Brain pericyte (primary cell): ENCODE measurements at places on chromosomes 1 and 21.

DNA sequence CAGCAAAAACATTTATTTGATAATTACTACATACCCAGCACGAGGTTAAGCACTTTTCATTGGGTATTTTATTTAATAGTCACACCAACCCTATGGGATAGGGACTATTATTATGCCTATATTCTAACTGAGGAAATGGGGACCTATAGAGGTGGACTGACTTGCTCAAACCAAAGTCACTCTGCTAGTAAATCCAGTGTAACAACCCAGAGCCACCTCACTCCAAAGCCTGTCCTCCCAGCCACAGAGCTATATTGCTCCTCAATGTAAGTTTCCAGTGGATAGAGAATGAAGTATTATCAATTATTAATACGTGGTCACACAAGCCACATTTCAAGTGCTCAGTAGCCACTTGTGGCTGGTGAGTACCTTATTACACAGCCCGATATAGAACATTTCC lies 97.5 kb downstream of the RGS2 start:
- DNase-seq = no peak

GRCh38 chr21:26499495-26499894 lies 73.6 kb downstream of the CYYR1 start:
- DNase-seq = no peak

DNA sequence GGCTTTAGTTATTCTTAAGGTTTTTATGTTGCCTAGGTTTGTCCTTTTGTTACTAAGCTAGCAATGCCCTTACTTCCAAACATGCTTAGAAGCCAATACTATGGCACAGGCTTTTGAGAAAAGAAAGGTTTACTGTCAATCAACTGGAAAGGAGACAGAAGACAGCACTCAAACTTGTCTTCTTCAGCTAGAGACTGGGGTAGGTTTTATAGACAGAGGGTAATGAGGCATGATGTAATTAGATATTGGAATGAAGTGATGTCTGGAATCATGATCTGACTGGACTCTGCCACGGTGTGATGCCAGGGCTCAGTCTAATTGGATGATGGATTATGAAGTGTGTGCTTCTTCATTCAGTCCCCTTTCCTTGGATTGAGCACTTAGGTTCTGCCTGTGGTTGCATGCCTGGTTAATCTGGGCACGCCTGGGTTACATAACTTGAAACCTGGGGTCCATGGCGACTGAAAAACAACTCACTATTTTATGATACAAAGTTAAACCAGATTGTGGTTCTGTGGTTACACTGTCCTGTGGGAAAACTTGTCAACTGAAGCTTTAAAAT lies 625.8 kb downstream of the BRINP3 start:
- DNase-seq = no peak

GRCh38 chr1:98084188-98084587 lies 163.4 kb upstream of the DPYD start:
- no peak for DNase-seq

DNA sequence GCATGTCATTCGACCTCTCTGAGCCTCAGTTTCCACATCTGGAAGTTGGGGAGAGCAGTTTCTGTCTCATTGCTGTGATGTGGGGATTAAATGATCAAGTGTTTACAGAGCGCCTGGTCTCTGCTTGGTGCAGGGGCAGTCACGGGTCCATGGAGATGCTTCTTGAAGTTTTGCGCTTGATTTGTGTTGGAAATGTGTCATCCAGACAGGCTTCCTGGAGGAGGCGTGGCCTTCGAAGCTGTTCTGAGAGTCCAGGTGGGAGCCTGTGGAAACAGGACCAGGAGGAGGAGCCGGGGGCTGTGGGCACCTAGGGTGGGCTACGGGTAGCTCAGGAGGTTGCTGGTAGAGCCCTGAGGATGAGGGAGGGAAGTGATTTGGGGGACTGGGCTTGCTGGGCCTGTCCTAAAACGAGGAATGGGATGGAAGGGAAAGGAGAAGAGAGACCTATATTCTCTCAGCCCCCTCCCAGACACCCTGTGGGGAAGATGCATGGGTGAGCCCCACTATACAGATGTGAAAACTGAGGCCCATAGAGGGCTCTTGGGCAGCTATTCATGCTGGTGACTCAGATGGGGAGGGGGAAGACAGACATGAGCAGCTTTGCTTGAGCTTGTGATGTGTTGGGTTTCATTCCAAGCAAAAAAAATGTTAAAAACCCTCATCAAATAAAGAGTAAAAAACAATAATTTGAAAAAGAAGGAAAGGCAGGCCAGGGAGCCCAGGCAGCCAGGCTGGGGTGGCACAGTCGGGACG lies 107.2 kb upstream of the WNT4 start:
- DNase-seq = no peak

GRCh38 chr1:89790592-89790991 lies 30.2 kb upstream of the LRRC8D start:
- no peak for DNase-seq

GRCh38 chr21:44534688-44535087 lies 5.3 kb downstream of the KRTAP10-1 start:
- DNase-seq = no peak

- no peak for DNase-seq
These were observed 3.3 kb upstream of the CD1B start for GRCh38 chr1:158334526-158335212.

GRCh38 chr1:36148821-36149236 lies 457 bp downstream of the TRAPPC3 start:
- no peak for DNase-seq

- no peak for DNase-seq
These were observed 124.4 kb upstream of the IRF2BP2 start for GRCh38 chr1:234734412-234734835.

GRCh38 chr1:41792485-41792770 lies 126.3 kb downstream of the HIVEP3 start:
- DNase-seq = no peak

DNA sequence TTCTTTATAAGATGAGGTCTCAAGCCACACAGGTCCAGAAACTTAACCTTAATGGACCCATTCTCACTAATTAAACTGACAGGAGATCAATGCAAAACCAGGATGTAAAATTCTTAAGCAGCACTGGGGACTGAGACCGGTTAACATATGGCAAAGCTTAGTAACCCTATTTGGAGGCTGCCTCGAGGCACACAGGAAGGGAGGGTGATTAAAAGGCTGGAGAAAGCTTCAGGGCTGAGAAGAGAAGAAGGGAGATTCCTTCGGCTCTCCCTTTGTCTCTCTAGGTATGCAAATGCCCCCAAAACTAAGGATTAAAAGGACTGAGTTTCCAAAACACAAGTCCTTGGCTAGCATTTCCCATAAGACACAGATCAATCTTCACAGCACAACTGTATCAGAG lies 120.8 kb upstream of the DSCAM start:
- no peak for DNase-seq

GRCh38 chr1:58773406-58773840 lies 10.4 kb downstream of the JUN start:
- DNase-seq = peak; percentile 95

- no peak for DNase-seq
These were observed 136.7 kb downstream of the MATN1 start for GRCh38 chr1:30586671-30587070.

DNA sequence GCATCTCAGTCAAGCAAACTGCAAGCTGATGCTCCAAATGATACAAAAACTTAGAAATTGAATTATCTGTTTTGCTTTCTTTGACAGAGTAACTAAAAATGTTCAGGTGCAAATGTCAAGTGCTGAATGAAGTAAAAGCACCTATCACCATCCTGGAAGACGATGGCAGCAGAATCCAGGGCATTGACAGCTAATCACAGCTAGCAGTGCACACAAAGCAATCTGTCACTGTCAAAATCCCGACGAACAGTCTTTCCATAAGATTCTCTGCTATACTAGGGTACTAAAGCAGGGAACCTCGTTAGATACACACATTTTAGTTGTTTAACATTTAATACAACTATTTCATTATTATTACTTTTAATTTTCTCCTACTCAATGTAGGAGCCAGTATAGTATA lies 233.3 kb downstream of the BRINP3 start:
- no peak for DNase-seq

- DNase-seq = no peak
These were observed 125.9 kb downstream of the DMRTB1 start for GRCh38 chr1:53585129-53585528.

GRCh38 chr1:187001198-187001889 lies 172.6 kb downstream of the PLA2G4A start:
- no peak for DNase-seq

DNA sequence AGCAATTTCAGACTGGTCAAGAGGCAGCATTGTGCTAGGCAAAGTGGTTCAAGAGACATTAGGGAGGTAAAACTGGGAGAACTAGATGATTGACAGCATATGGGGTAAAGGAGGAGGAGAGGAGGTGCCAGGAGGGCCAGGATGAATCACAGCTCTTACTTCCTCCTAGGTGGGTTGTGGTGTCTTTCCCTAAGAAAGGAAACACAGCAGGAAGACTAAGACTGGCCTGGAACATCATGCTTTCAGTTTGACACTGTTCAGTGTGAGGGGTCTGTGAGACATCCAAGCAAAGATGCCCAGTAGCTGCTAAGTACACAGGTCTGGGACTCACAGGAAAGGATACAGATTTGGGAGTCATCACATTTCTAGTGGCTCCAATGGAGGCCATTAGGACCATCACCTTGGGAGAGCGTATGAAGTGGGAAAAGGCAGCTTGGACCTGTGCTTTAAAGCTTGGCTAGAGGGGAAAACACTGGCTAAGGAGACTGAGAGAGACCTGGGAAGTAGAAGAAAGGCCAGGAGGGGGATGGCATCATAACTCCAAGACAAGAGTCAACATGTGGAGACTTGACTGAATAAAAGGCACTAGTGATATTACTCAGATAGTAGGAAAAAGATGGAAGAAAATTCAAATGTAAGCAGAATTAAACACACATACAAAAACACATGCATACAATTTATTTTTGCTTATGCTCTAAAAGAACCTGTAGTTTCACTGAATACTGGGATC lies 17.3 kb downstream of the CD58 start:
- no peak for DNase-seq

- DNase-seq = no peak
These were observed 111.5 kb upstream of the LYPLAL1 start for GRCh38 chr1:219062161-219062560.

- no peak for DNase-seq
These were observed 308.5 kb downstream of the NTNG1 start for GRCh38 chr1:107449326-107449725.

DNA sequence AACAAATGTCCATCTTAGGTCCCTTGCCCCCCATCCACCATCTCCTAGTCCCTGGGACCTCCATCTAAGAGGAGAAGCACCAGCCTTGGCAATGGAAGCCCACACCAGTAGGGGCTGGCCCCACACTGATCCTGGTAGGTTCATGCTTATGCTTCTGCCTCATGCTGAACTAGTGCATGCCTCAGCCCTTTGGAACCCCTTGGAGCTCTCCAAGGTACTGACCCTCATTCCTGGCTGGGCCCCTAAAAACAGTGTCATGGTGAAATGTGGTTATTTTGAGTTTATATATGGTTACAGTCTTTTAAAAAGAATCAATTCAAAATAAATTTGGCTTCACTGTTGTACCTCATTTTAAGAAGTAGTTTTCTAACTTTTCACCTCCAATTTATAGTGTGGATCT lies 108.3 kb downstream of the HIVEP3 start:
- no peak for DNase-seq

- DNase-seq = no peak
These were observed 92.6 kb downstream of the ATG4C start for GRCh38 chr1:62876535-62876934.

GRCh38 chr1:200082329-200082728 lies 54.8 kb downstream of the NR5A2 start:
- no peak for DNase-seq

GRCh38 chr21:43957611-43958362 lies 54.3 kb upstream of the TRAPPC10 start:
- no peak for DNase-seq

DNA sequence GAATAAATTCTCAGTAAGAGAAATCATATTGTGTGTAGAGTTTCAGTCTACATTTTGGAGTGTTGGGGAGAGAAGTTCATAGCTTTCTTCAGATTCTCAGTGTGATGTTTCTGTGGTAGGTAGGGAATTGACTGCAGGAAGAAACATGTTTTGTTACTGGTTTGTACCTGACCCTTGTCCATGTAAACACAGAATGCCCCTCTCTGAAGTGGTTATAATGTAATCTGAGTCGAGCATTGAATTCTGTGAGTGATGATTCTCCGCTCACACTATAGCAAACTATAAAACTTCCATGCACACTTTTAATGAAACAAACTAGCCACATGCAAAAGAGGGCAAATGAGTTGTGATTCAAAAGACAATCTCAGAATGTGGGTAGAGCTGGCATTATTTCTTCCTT lies 433.2 kb downstream of the USP25 start:
- no peak for DNase-seq

DNA sequence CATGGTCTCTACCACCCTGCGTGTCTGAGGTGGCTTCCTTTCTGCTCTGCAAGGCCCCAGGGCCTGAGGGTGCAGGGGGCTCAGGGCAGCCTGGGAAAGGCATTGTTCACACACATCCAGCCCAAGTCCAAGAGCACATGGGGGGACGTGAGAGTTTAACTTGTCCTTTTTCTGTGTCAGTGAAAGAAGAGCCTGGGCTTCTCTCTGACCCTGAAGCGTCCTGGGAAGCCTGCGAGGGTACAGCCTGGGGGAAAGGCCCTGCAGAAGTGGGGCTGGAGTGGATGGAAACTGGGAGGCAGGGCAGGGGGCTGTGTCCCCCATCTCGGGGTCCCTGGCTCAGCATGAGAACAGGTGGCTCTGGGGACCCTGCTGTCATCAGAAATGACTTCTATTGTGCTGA lies 181.6 kb downstream of the PRDM16 start:
- no peak for DNase-seq

GRCh38 chr1:94036730-94037129 lies 84.2 kb downstream of the ABCA4 start:
- DNase-seq = no peak

DNA sequence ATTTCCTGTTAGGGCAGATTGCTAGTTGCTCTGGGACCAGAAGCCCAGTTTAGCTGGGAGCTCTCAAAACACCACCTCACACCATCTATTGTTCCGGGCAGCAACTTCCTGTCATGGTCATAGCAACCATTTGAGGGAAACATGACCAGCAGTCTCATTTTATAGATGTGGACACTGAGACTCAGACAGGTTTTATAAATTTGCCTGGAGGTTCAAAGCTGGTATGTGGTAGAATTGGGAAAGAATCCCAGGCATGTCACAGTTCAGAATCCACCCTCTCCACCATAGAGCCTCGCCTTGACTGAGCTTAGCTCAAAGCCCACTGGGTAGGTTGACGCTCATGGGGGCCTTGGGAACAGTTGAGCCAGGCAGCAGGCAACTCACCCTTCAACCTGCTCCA lies 14.0 kb upstream of the TRIM67 start:
- DNase-seq = no peak

DNA sequence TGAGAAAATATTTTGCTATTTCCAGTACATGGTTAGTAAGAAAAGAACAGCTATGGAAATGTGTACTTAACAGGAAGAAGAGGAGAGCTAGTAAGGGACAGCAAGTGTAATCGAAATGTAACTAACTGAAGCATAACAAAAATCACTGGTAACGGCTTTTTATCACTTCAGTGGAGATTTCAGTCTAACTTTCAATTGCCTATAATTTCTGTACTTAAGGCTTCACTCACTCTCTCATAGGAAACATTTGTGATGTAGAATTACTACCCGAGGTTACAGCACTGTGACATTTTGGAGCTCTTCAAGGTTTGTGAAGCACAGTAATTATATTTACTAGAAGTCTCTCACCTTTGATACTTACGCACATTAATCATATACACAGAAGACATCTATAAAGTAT lies 1119.1 kb downstream of the AMY1C start:
- DNase-seq = no peak
